Prostate gland (tissue), 2 donors: ENCODE measurements at places on chromosomes 16 and 17. TPM values are rescaled to one million over a fixed set of nuclear protein-coding genes. Genes with fewer than 3 reads are reported as not detected.

Gene CD19
- total RNA-seq = 0.51 TPM

GRCh38 chr17:18888766-18889290 is 30.9 kb downstream of the PRPSAP2 start:
- no peaks in the 10 kb centered on the region for H3K36me3 ChIP-seq
- no peak overlapping the region for H3K27ac ChIP-seq
- no peak for DNase-seq
- H3K27me3 ChIP-seq = no peaks in the 10 kb centered on the region

GRCh38 chr16:56470232-56470631 is 18.9 kb downstream of the OGFOD1 start:
- peaks cover 15% of the 10 kb centered on the region for H3K36me3 ChIP-seq
- DNase-seq = no peak
- H3K4me3 ChIP-seq = no peak overlapping the region
- H3K27me3 ChIP-seq = no peaks in the 10 kb centered on the region
- no peak overlapping the region for H3K27ac ChIP-seq

DNA sequence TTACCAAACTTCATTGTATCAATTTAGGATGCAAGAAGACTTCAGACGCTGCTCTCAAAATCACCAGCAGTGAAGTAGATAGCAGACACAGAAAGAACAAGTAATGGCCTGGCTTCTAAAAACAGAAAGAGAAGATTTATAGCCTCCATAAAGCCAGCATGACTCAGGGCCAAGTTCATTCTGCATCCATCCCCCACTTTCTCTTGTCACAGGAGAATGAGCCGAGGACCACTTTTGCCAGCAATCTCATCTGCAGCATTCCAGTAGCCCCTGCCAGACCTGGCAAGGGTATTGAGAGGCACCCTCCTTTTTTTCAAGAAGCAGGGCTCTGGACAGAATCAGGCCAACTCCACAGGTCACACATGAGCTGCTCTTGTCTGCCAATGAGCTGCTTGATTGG is 355.4 kb upstream of the SOX9 start:
- no peaks in the 10 kb centered on the region for H3K27me3 ChIP-seq
- H3K4me3 ChIP-seq = no peak overlapping the region
- no peak for DNase-seq
- H3K4me1 ChIP-seq = no peaks in the 10 kb centered on the region
- no peak overlapping the region for H3K27ac ChIP-seq
- no peaks in the 10 kb centered on the region for H3K36me3 ChIP-seq

GRCh38 chr16:20114356-20114755 is 40.7 kb upstream of the GPR139 start:
- no peak overlapping the region for H3K4me3 ChIP-seq
- H3K4me1 ChIP-seq = no peaks in the 10 kb centered on the region
- no peaks in the 10 kb centered on the region for H3K36me3 ChIP-seq
- H3K27me3 ChIP-seq = peaks cover 2% of the 10 kb centered on the region

- H3K4me1 ChIP-seq = no peaks in the 10 kb centered on the region
- H3K36me3 ChIP-seq = no peaks in the 10 kb centered on the region
- H3K27ac ChIP-seq = no peak overlapping the region
- no peak overlapping the region for H3K4me3 ChIP-seq
- DNase-seq = no peak
These were observed 8.3 kb upstream of the HEATR6 start for GRCh38 chr17:60086818-60087591.

Gene C17orf100
- total RNA-seq = 6.1 TPM

- no peaks in the 10 kb centered on the region for H3K4me1 ChIP-seq
- no peaks in the 10 kb centered on the region for H3K27me3 ChIP-seq
- no peak overlapping the region for H3K4me3 ChIP-seq
- H3K27ac ChIP-seq = no peak overlapping the region
- DNase-seq = no peak
These were observed 62.1 kb downstream of the MYO1D start for GRCh38 chr17:32814836-32815235.

- no peak overlapping the region for H3K4me3 ChIP-seq
- no peak for DNase-seq
- no peak overlapping the region for H3K27ac ChIP-seq
- no peaks in the 10 kb centered on the region for H3K36me3 ChIP-seq
- H3K27me3 ChIP-seq = no peaks in the 10 kb centered on the region
These were observed 67.9 kb downstream of the TNRC6C start for GRCh38 chr17:78026381-78026780.

DNA sequence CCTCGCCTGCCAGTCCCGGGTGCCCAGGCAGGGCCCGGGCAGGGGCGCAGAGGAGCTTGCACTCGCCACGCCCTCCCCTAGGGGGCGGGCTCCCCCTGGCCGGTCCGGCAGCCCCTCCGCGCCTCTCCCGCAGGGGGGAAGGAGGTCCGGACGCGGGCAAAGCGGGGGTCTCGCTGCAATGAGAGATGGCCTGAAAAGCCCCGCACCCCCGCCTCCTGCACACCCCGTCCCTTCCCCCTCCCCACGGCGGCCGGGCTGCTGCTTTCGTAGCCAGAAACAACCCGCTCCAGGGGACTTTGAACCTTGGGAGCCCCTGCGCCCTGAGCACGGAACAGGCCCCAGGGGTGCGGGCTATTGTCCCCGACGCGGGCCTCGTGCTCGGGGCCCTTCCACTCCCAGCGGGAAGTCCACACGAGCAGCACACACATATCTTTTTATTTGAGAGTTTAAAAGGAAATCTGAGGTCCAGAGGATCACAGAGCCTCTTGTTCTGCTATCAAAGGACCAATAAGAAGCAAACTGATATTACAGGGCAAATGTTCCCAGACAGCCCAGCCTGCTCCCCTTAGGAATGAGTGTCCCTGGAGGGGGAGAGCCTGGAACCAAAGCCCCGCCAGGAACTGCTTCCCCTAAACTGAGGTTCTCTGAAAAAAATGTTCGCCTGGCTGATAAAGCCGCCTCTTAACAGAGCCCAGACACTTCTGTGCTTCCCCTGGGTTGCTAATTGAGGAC is 5.8 kb upstream of the CBX4 start:
- H3K4me3 ChIP-seq = peak overlapping the region; percentile 48
- H3K4me1 ChIP-seq = peaks cover 18% of the 10 kb centered on the region
- H3K27ac ChIP-seq = peak overlapping the region; percentile 56

GRCh38 chr16:57680842-57681375 is 12.8 kb downstream of the ADGRG3 start:
- no peak overlapping the region for H3K27ac ChIP-seq
- H3K4me1 ChIP-seq = no peaks in the 10 kb centered on the region
- DNase-seq = no peak

DNA sequence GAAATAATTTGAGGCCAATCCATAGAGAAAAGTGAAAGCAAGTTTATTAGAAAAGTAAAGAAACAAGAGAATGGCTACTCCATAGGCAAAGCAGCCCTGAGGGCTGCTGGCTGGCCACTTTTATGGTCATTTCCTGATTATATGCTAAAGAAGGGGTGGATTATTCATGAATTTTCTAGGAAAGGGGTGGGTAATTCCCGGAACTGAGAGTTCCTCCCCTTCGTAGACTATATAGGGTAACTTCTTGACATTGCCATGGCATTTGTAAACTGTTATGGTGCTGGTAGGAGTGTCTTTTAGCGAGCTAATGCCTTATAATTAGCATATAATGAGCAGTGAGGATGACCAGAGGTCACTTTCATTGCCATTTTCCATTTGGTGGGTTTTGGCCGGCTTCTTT is 4.4 kb downstream of the DHRS7B start:
- H3K4me3 ChIP-seq = no peak overlapping the region
- H3K27ac ChIP-seq = no peak overlapping the region
- H3K4me1 ChIP-seq = no peaks in the 10 kb centered on the region

DNA sequence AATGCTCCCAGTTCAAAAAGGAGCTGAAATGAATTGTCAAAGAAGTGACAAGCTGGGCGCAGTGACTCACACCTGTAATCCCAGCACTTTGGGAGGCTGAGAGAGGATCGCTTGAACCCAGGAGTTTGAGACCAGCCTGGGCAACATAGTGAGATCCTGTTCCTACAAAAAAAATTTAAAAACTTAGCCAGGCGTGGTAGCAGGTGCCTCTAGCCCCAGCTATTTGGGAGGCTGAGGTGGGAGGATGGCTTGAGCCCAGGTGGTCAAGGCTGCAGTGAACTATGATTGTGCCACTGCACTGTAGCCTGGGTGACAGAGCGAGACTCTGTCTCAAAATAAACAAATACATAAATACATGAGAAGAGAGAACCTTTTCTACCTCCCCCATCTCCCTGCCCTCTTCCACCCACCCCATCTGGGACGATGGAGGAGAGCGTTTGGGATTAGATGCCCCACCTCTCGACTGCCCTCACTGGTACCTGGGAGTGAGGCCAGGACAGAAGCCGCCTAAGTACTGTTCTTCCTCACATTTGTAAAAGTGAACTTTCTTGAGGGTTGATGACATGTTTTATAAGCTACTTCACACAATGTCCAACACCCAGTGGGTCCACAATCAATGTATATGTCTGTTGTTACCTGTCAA is 2.4 kb downstream of the IL4R start:
- DNase-seq = no peak
- H3K4me1 ChIP-seq = peaks cover 6% of the 10 kb centered on the region
- H3K36me3 ChIP-seq = no peaks in the 10 kb centered on the region
- H3K27ac ChIP-seq = peak overlapping the region; percentile 91
- H3K4me3 ChIP-seq = no peak overlapping the region

- H3K4me3 ChIP-seq = no peak overlapping the region
- no peaks in the 10 kb centered on the region for H3K27me3 ChIP-seq
- H3K27ac ChIP-seq = no peak overlapping the region
- no peak for DNase-seq
- H3K4me1 ChIP-seq = no peaks in the 10 kb centered on the region
- H3K36me3 ChIP-seq = no peaks in the 10 kb centered on the region
These were observed 44.4 kb downstream of the NOS2 start for GRCh38 chr17:27755706-27756466.

DNA sequence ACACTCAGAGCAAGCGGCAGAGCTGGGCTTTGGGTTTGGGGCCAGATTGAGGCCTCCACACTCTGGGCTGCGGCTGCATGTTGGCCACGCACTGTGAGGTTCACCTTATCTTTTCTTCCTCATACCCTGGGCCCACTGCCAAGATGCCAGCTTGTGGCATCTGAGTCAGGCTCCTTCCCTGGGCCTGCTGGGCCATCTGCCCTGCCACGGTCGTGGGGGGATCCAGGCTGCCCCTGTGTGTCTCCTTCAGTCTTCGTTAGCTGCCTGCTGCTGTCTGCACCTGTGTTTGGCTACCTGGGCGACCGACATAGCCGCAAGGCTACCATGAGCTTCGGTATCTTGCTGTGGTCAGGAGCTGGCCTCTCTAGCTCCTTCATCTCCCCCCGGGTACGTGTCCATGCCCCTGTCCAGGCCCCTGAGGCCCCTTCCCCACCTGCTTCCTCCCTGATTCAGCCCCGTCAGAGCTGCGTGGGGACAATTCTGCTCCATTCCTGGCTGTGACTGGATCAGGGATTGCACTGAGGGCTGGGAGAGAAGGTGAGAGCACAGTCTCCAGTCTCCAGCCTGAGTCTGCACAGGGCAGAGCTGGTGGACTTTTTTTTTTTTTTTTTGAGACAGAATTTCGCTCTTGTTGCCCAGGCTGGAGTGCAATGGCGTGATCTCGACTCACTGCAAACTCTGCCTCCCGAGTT is 11.2 kb downstream of the SPNS3 start:
- H3K4me1 ChIP-seq = no peaks in the 10 kb centered on the region
- H3K27me3 ChIP-seq = no peaks in the 10 kb centered on the region
- H3K4me3 ChIP-seq = no peak overlapping the region
- DNase-seq = peak; percentile 50
- no peaks in the 10 kb centered on the region for H3K36me3 ChIP-seq

GRCh38 chr16:46980926-46981325 is 7.5 kb upstream of the DNAJA2 start:
- no peaks in the 10 kb centered on the region for H3K27me3 ChIP-seq
- H3K27ac ChIP-seq = no peak overlapping the region
- no peak overlapping the region for H3K4me3 ChIP-seq
- DNase-seq = no peak
- H3K36me3 ChIP-seq = no peaks in the 10 kb centered on the region

DNA sequence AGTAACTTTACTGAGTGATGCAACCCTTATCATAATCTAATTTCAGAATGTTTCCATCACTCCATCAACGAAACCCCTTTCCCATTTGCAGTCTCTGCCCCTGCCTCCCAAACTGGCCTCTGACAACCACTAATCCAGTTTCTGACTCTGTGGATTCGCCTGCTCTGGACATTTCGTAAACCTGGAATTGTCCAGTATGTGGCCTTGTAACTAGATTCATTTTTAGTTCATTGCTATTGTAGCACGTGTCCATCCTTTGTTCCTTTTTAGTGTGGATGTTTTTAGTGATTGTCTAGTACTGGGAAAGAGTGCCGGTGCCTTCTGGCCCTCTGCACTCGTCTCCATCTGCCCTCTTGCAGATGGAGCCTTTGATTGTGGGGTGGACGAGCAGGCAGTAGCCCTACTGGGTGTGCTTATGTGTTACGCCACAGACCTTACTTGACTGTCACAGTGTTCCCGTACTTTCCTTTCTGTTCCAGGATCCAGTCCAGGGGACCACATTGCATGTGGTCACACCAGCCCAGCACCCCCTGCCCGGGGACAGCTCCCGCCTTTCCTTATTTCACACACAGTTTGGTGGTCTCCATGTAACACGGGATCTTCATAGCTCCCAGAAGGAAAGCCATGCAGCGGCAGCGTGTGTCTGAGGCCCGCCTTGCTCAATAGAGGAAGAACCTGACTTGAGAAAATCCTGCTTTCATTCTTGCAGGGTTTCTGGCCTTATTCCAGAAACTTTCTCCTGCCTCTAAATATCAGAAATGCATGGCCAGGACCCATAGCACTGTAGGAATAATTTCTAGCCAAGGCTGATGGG is 8.8 kb downstream of the KIAA0513 start:
- no peaks in the 10 kb centered on the region for H3K27me3 ChIP-seq
- H3K27ac ChIP-seq = peak overlapping the region; percentile 50
- no peaks in the 10 kb centered on the region for H3K36me3 ChIP-seq
- H3K4me1 ChIP-seq = peaks cover 1% of the 10 kb centered on the region
- no peak for DNase-seq

DNA sequence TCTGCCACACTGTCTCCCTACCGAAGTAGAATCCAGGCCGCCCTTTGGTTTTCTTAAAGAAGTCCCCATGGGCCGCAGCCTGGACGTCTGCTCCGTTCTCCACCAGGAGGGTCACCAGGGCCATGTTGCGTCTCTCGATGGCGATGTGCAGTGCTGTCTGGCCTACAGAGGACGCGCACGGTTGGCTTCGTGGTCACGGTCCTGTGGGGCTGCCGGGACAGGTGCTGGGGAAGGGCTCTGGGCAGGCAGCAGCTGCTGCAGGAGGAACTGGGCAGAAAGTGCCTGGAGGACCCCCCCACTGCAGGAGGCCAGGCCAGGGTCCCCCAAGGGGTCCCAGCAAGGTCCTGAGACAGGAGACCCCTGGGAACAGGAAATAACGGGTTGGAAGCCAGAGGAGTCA is 19.0 kb downstream of the TRPV1 start:
- no peaks in the 10 kb centered on the region for H3K4me1 ChIP-seq
- no peak overlapping the region for H3K4me3 ChIP-seq
- no peak overlapping the region for H3K27ac ChIP-seq
- DNase-seq = no peak

Gene BIRC5
- total RNA-seq = 7.0 TPM

Gene ABCA6
- 3.2 TPM for total RNA-seq

- no peaks in the 10 kb centered on the region for H3K36me3 ChIP-seq
- H3K4me1 ChIP-seq = no peaks in the 10 kb centered on the region
- no peak within 1 kb of the TSS for H3K4me3 ChIP-seq
- no peak within 1 kb of the TSS for H3K27ac ChIP-seq
- no peaks in the 10 kb centered on the region for H3K27me3 ChIP-seq
- no peak for DNase-seq
These were observed at the start of gene CES3 for GRCh38 chr16:66961065-66961744. CES3 (plus strand) TSS chr16:66961266; CDS start chr16:66961308, 42 bp downstream.

Gene KRTAP4-4
- not detected for total RNA-seq
